ENCODE measurements at places on chromosomes 7 and 10.
A peak's percentile ranks its signal among the peaks of the same experiment; 100 is the strongest.

GRCh38 chr7:40987571-40987970, 715.3 kb downstream of the INHBA start:
- no peak for DNase-seq

DNA sequence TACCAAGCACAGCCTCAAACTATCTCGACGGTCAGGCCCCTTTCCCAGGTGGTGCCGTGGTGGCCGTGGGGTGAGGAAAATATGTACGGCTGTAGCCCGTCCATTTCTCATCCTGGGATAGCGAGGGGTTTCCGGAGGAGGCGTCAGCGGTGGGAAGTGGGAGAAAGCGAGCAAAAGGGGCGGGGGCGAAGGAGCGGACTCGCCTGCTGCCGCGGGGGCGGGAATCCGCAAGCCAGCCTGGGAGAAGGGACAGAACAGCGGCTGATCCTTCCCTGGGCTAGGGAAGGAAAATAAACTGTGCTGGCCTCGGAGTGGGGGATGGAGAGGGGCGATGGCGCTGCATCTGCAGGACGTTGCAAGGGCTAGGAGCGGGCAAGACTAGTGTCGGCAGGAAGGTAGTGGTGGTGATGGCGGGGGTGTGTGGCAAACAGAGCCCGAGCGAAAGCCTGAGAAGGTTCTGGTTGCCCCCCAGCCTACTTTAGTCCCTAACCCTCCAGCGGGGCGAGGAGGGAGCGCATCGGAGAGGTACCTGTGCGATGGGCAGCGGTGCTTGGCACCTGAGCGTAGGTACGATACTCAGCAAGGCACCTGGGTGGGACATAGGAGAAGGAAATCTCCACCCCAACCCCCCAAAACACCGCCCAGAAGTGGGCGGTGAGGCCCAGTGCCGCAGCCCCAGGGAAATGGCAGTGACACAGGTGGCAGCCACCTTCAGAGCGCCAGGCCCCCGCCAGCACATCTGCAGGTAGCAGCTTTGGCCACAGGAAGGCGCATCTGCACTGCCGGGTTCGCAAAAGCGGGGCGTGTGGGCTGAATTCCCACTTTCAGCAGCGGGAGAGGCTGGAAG, 49.9 kb upstream of the STEAP1B start:
- DNase-seq = no peak

- DNase-seq = peak; percentile 49
Observed at GRCh38 chr7:142481548-142481947, 223.7 kb upstream of the PRSS58 start.

DNA sequence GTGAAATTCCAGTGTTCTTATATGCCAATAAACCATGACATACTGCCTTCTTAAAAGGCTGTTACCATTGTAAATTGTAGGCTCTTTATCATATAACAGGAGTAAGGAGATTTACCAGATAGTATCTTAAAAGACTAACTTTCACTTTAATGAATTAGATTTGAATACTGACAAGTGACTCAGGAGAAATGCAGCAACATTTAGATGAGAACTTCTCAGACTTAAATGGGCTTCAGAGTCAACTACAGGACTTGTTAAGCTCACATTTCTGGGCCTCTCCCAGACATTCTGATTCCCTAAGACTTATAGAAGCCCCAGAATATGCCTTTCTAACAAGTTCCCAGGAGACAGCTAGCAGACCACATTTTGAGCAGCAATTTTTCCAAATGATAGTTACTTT, 466.3 kb downstream of the ARL4A start:
- DNase-seq = no peak

DNA sequence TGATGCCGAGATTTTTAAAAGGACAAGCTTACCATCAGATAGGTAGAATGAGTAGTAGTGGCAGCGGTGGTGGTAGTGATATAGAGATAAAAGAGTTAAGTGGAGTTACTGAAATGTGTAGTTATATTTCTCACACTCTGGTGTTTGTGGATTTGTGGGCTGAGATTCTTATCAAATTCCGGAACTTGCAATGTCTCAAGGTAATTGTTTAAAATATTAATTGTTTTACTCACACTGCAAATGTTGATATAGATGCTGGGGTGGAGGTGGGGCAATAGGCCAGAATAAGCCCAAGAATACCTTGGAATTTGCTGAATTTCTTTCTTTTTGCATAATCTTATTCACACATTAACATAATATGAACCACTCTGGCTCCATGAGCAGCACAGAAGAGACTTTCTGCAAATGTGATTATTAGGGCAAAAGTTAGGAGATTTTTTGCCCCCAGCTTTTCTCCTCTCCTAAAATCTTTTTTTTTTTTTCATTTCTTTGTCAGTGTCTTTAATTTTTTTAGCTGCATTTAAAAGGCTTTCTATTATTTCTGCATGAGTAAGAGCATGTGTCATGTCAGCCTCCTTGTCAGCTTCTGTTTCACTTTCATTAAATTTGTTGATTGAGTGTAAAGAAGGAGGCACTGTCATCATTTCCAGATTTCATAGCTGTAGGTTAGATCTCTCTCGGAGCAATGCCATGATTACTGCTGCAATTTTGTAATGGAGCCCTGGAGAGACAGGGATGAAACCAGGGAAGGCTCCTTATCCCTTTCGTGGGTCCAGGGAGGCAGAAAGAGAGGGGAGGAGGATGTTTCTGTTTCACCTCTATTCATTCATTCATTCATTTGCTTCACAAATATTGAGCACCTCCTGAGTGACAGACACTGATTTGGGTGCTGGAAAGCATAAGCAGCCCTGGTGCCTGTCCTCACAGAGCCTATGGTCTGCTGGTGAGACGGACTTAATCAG, 13.1 kb upstream of the SGMS1 start:
- no peak for DNase-seq

DNA sequence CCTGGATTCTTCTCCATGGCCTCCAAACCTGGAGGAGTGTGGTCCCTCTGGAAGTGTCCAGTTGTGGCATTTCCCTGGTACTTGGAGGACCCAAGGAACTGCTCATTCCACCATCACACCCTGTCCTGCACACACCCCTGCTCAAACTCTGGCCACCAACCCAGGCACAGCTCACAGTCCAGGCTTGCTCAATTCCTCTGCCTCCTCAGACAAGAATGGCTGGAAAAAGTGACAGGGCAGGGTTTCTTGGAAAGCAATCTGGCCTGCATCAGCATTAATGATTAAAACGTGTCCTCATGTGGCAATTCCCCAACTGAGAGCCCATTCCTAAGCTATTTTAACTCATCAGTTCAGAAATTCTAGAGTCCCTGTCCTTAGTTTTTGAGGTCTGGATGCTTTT, 17.2 kb upstream of the TPST1 start:
- no peak for DNase-seq

- DNase-seq = no peak
Observed at GRCh38 chr10:6498771-6499170, 81.3 kb downstream of the PRKCQ start.
